ENCODE measurements at places on chromosomes 2 and 18.

GRCh38 chr2:219739066-219739465 is 111.6 kb downstream of the SLC4A3 start:
- no peaks in the 10 kb centered on the region for H3K27me3 ChIP-seq
- no peaks in the 10 kb centered on the region for H3K4me1 ChIP-seq
- no peak overlapping the region for H3K27ac ChIP-seq
- DNase-seq, result no peak
- no peak overlapping the region for H3K4me3 ChIP-seq

DNA sequence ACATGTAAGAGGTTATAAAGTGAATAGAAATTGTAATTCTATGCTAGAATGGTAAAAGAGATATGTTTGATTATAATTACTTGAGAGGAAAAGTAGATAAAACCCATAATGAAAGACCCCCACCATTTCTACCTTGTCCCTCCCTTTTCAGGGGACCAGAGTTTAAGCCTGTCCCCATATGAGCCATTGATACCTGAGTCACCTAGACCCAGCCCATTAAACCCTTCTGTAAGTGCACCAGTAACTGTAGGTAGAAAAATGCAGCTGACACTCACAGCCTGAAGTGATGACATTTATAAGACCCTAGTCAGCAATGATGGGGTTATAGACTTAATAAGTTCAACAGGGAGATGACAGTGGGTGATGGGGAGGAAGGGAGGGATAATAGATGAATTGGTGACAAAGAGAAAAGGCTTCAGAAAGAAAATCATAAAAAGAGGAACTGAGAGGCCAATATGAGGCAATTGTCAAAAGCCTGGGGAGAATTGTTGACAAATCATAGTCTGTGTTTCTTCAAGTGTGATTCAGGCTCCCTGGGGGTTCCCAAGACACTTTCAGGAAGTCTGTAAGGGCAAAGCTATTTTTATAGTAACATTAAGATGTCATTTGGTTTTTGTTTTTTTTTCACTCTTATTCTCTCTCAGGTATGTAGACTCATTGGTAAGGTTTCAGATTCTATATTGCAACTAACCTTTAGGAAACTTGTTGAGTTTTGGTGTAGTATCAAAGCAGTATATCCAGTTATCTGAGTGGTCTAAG is 544.2 kb downstream of the SATB2 start:
- H3K27me3 ChIP-seq, result no peaks in the 10 kb centered on the region
- no peaks in the 10 kb centered on the region for H3K36me3 ChIP-seq
- no peak for DNase-seq
- no peaks in the 10 kb centered on the region for H3K4me1 ChIP-seq

DNA sequence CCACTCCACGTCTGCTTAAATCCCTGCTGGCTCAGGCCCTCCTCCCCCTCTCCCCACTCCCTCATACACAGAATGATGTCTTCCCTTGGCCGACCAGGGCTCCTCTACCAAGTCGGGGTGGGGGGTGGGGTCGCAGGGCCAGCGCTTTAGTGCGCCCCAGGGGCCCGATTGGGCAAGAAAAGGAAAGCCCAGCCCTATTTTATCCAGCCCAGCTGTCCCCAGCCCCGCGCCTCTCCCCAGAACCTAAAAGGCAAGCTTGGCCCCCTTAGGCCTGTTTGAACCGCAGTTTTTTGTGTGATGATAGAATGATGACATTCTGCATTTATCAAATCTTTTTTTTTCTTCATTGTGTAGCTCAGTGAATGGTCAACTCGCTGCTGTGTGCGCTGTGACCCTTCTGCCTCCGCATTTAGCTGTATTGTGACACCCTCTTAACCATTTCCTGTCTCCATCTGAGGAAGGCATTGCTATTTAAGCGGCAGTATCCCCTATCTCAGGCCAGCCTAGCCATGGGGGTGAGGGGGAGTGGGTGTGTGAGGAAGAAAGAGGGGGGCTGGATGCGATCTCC is 231.4 kb downstream of the HAUS1 start:
- no peaks in the 10 kb centered on the region for H3K4me1 ChIP-seq
- H3K36me3 ChIP-seq, result no peaks in the 10 kb centered on the region
- peaks cover 77% of the 10 kb centered on the region for H3K27me3 ChIP-seq
- H3K4me3 ChIP-seq, result no peak overlapping the region

- H3K4me1 ChIP-seq, result peaks cover 10% of the 10 kb centered on the region
- no peaks in the 10 kb centered on the region for H3K27me3 ChIP-seq
- H3K36me3 ChIP-seq, result no peaks in the 10 kb centered on the region
- H3K27ac ChIP-seq, result no peak overlapping the region
Observed at GRCh38 chr2:196565106-196565765, 74.3 kb upstream of the CCDC150 start.

DNA sequence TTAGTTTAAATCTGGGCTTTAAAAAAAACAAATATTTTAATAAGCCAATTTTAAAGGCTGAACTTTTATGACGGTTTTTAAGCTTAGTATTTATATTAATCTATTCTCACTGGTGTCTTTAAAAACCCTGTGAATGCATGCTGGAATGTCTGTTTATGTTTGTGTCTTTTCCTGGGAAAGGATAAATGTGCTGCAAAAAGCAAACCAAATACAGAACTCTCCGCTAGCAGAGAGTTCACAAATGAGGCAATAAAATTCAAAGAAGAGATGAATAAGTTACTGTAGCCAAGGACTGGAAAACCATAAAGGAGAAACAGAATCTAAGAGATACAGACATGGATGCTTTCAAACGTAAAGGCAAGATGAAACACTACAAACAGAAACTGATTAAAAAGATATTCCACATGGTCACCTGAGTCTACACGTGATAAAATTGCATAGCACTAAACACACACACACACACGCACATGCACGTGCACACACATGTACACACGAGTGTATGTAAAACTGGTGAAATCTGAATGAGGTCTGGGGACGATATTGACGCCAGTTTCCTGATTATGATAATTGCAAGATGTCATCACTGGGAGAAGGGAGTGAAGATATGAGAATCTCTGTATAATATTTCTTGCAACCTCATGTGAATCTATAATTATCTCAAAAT is 4.5 kb downstream of the TWIST2 start:
- H3K4me3 ChIP-seq, result no peak overlapping the region
- peaks cover 7% of the 10 kb centered on the region for H3K4me1 ChIP-seq
- H3K27me3 ChIP-seq, result no peaks in the 10 kb centered on the region

DNA sequence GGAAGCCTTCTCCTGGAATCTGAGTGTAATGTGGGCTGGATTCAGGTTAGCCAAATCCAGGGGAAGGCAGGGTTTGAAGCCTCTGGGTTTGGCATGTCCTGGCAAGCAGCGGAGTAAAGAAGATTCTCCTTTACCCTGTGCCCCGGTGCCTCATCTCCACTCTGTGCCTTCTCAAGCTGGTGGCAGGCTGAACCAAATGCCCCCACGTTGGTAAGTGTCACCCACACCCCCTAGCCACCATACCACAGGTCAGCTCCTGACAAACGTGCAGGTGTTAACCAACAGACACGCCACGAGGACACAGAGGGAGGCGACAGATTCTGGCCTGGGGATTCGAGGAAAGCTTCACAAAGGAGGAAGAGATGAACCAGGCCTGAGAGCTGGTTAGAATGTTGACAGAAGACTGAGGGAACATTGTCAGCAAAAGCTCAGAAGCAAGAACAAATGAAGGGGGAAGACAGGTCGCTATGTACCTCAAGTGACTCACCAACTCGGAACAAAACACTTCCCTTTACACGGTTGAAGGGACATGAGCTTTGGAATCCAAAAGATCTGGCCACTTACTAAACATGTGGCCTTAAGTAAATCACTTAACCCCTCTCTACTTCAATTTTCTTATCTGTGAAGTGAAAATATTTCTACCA is 85.2 kb upstream of the LCLAT1 start:
- peaks cover 31% of the 10 kb centered on the region for H3K4me1 ChIP-seq
- H3K27ac ChIP-seq, result peak overlapping the region; percentile 9
- no peaks in the 10 kb centered on the region for H3K36me3 ChIP-seq
- H3K27me3 ChIP-seq, result no peaks in the 10 kb centered on the region

DNA sequence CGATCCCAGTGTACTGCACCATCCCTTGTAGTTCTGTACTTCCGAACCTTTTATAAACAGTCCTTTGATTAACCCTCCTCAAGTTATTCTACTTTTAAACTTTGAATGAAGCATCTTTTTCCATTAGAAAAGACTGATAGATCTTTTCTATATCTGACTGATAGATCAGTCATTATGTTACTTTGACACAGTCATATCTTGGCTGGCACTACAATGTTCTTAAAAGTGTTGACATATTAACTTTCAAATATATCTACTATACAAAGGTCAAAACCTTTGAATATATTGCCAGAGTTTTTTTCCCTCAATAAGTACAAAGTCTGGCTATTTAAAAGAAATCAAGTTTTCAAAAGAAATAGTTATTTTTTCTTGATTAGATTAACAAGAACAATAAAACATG is 35.4 kb upstream of the NABP1 start:
- H3K36me3 ChIP-seq, result no peaks in the 10 kb centered on the region
- peaks cover 14% of the 10 kb centered on the region for H3K4me1 ChIP-seq
- no peaks in the 10 kb centered on the region for H3K27me3 ChIP-seq

GRCh38 chr2:27885234-27885633 is 5.0 kb downstream of the RBKS start:
- H3K36me3 ChIP-seq, result no peaks in the 10 kb centered on the region
- no peak overlapping the region for H3K4me3 ChIP-seq
- H3K4me1 ChIP-seq, result peaks cover 28% of the 10 kb centered on the region
- peak; percentile 50 for DNase-seq
- no peaks in the 10 kb centered on the region for H3K27me3 ChIP-seq

DNA sequence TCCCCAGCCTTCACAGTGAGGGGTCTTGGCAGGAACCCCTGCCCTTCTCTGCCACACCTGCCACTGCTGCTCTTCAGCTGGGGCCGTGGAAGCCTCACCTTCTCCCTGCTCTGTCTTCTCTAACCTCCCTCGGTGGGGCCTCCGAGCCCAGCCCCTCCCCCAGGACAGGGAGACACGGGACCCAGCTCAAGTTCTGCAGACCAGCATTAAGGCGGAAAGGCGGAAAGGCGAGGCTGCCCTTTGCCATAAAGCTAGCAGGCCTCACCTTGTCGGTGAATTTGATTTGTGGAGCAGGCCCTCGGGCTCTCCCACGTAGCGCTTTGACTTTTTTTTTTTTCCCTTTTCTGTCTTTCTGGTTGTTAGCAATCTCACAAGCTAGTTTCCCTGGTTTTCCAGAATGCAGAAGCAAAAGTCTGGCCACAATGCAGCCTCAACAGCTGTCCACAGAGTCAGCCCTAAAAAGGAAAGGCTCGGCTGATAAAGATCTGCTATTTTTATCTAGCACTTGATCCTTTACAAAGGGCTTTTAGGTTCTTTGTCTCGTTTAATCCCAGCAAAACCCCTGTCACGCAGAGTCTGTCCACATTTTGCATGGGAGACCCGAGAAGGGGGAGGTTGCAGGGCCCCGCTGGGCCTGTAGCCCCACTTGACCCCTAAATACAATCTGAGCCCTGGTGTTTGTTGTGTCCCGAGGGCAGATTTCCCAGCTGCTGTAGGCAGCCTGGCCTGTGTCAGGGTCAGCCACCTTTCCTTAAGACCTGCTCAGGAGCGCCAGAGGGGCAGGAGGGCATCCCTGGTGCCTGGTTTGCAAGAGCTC is 6.0 kb downstream of the ITM2C start:
- H3K27me3 ChIP-seq, result no peaks in the 10 kb centered on the region
- H3K27ac ChIP-seq, result no peak overlapping the region
- no peaks in the 10 kb centered on the region for H3K4me1 ChIP-seq

DNA sequence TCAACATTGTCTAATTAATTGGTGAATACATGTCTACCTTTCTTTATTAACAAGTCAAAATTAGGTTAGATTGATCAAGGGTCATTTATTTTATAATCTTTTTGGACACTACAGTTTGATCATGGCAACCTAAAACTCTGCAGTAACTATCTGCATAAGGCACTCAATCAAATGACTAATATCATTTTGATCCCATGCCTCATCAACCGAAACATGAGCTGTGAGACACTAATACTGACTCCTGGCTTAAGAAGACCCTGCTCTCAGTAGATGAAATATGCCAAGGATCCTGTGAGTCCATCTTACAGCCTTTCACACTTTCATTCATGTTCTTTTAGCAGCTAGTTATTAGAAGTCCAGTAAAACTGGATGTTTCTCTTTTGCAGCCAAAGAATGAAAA is 169.4 kb upstream of the CAVIN2 start:
- no peak overlapping the region for H3K27ac ChIP-seq
- H3K27me3 ChIP-seq, result peaks cover 3% of the 10 kb centered on the region
- H3K36me3 ChIP-seq, result no peaks in the 10 kb centered on the region
- no peak overlapping the region for H3K4me3 ChIP-seq
- DNase-seq, result peak; percentile 6

DNA sequence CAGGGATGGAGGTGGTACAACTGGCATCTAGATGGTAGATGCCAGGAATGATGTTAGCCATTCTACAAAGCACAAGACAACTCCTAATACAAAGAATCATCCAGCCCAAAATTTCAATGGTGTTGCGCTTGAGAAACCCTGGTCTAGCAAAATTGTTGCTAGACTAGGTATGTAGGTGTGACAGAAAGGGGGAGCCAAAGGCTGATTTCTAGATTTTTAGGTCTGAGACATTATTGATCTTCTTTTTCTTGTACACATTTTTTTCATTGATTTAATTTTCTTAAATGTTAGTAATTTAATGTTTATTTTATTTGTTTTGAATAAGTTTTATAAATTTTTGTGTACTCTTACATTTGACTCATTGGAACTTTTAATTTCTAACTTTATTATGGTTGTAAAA is 216.4 kb downstream of the FSIP2 start:
- H3K36me3 ChIP-seq, result no peaks in the 10 kb centered on the region
- H3K27me3 ChIP-seq, result no peaks in the 10 kb centered on the region
- H3K4me3 ChIP-seq, result no peak overlapping the region
- H3K4me1 ChIP-seq, result no peaks in the 10 kb centered on the region
- H3K27ac ChIP-seq, result no peak overlapping the region
- DNase-seq, result no peak

DNA sequence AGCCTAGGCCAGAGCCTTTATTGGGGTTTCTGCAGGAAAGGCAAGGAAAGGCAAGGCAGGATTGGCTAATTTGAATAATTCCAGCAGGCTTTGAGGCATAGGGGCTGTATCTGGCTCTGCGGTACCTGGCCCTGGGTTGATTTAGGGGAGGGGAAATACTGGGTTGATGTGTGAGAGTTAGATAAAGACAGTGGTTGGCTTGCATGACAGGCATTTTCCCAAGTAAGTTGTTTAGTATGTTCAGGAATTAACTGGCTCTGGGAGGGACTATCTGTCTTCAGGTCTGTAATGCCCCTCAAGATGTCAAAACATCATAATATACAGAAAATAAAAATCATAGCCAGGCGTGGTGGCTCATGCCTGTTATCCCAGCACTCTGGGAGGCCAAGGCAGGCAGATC is 98.7 kb downstream of the UBR3 start:
- H3K27me3 ChIP-seq, result no peaks in the 10 kb centered on the region
- no peak overlapping the region for H3K4me3 ChIP-seq
- no peak for DNase-seq
- H3K36me3 ChIP-seq, result peaks cover 8% of the 10 kb centered on the region
